RWPE2 (cell line): ENCODE measurements at places on chromosomes 2 and 18.

GRCh38 chr2:85804583-85804982 is 50.8 kb downstream of the ATOH8 start:
- DNase-seq, result no peak

- no peak for DNase-seq
Measured at GRCh38 chr2:230713331-230714135, 891 bp downstream of the CAB39 start.

DNA sequence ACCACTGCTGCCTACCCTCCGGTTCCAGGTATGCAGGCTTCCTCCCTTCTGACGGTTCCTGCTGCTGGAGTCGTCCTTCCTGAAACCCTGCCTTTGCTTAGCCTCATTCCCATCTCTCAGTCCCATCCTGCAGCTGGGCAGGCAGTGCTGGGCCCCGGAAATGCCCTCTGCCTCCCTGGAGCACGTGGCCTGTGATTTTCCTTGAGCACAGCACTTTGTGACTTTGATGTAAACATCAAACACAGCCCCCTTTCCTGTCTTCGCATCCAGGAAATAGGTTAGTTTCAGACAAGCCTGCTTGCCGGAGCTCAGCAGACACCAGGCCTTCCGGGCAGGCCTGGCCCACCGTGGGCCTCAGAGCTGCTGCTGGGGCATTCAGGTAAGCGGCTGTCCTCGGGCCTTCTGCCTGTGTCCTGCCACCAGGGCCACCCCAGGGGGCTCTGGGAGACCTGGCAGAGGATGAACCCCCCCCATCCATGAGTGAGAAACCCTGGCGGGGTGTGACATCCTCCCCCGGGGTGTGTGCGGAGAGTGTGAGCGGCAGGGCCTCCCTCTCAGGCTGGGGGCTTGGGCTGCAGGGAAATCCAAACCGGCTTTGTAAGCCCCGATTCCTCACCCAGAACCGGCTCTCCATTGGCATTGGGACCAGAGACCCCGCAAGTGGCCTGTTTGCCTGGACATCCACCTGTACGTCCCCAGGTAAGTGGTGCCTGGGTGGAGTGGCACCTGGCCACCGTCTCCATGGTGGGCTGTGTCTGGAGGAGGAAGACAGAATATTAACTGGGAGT is at the start of gene ZAP70:
TSS of gene ZAP70 (plus strand) at position 281 of the 788 bp plus-strand sequence. CDS start 10,461 bp downstream, outside the sequence.
- no peak for DNase-seq

- no peak for DNase-seq
Measured at GRCh38 chr2:111071600-111072171, 49.0 kb upstream of the BCL2L11 start.

DNA sequence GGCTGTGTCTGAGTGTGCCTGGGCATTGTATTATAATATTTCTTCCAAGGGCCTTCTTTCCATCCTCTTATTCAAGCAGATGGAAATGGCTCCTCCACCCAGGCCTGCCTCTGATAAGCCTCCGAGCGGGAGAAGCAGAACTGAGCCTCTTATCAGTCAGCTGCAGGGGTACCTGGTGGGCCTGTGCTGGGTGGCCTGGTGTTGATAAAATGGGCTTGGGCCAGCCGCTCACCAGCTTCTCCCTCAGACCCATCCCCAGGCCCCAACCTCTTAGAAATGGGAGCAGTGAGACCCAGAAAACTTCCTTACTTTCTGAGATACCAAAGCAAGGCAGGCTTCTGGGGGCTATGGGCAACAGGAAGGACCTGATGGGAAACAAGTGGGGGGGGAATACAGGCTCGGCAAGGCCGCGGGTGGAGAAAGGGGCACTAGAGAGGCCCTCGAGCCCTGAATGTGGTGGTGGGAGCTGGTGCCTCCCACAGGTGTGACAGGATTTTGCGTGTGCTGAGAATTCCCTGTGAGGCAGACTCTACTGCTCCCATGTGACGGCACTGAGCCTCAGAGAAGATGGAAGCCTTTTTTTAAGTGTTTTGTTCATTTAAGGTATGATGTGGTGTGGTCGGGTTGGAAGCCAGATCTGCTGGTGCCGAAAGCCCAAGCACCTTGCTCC is 18.3 kb downstream of the GYPC start:
- no peak for DNase-seq

GRCh38 chr2:44686561-44686960 is 254.9 kb upstream of the SIX3 start:
- DNase-seq, result no peak

- DNase-seq, result no peak
Measured at GRCh38 chr18:45553723-45554388, 61.4 kb upstream of the SLC14A2 start.

GRCh38 chr2:138898855-138899254 is 118.7 kb upstream of the NXPH2 start:
- DNase-seq, result no peak

DNA sequence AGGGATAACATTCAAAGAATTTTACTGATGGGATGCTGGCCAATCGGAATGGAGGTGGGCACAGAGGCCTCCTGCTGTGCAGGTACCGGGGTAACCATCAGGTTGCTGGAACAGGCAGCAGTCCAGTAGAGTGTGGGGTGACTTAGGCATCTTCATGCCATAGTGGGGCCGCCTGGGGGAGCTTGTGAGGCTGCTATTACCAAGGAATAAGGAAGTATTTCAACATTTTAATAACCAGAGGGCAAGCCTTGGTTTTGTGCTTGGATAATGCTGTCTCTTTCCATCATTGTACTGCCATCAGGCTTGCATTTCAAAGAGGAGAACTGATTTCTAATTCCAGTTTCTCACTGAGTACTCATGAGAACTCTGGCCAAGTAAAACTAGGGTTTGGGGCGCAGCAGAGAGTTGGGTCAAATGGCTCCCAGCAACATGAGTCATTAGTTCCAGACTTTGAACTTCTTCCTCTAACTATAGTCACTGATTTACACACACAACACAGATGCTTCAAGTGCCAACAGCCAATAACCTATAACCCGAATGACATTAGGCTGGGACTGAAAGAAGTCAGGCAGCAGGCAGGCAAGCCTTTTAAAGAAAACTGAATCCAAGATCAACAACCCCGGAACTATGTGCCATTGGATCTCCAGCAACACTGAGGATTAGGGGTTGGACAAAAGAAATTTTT is 56.1 kb upstream of the FHL2 start:
- peak; percentile 74 for DNase-seq

- DNase-seq, result no peak
Measured at GRCh38 chr2:142223309-142223708, 92.5 kb upstream of the LRP1B start.

GRCh38 chr18:76805221-76805620 is 17.1 kb upstream of the ZNF236 start:
- no peak for DNase-seq

- DNase-seq, result no peak
Measured at GRCh38 chr18:64851726-64852125, 702.8 kb upstream of the LINC00305 start.

DNA sequence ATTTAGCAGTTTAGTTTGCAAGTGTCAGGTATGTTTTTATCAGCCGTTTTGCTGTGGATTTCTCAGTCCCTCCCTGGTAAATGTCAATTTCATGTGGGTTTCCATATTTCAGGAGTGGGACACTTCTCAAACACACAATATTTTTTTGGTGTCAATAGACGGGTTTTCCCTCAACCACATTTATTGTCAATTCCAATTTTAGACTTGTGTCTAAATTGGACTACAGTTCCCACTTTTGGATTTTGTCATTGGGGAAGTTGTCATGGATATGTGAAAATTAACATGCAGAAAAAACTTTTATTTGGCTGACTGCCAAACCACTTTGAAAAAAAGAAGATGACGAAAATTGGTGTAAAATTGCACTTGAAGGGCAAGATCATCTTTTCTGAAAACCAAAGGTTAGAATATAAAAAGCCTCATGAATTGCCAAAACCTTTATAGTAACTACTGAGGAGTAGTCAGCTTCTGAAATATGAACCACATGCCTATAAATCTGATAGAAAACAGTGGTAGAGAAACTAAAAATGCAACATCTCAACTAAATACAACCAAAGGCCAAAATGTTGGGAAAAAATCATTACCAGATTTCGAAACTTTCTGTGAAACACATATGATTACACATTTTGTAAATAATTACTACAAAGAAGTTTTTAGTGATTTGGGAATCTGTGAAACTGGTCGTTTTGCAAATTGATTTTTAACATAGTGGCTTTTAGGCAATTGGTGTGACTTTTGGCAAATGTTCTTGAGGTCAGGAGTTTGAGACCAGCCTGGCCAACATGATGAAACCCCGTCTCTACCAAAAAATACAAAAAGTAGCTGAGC is 106.4 kb downstream of the BCL2L11 start:
- DNase-seq, result no peak

DNA sequence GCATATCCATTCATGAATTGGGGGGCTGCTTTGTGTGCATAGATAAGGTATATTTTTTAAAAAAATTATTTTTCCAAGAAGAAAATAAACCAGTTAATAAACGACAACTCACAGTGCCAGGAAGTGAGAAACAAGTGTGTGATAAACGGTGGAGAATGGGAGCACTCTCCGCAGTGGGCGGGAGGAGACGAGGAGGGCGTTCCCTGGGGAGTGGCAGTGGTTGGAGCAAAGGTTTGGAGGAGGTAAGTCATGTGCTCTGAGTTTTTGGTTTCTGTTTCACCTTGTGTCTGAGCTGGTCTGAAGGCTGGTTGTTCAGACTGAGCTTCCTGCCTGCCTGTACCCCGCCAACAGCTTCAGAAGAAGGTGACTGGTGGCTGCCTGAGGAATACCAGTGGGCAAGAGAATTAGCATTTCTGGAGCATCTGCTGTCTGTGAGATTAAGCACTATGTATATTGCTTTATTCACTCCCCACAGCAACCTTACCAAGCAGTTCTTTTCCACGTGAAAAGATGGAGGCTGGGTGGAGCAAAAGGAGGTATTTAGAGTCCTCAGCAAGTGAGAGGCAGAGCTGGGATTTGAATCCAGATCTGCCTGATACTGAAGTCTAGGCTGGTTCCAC is 27.0 kb upstream of the CASP8 start:
- DNase-seq, result peak; percentile 80

DNA sequence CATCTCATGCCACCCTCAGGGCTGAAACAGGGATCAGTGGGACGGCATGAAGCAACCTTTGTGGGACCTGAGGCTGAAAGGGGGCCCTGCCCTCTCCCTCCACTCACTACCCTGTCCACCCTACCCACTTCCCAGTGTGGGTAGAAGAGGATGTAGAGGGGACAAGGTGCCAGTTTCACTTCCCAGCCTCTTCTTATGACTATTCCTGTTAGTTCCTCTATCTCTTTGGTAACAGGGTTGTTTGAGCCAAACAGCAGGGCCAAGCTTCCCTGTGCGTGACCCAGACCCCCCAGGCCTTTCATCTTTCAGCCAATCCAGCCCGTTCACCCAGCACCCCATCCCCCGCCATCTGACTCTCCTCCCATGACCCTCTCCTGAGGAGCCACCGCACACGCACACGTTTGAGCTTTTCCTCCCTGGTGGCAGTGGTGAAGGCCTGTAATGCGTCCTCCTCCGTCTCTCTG is 82.3 kb downstream of the STPG4 start:
- DNase-seq, result no peak

DNA sequence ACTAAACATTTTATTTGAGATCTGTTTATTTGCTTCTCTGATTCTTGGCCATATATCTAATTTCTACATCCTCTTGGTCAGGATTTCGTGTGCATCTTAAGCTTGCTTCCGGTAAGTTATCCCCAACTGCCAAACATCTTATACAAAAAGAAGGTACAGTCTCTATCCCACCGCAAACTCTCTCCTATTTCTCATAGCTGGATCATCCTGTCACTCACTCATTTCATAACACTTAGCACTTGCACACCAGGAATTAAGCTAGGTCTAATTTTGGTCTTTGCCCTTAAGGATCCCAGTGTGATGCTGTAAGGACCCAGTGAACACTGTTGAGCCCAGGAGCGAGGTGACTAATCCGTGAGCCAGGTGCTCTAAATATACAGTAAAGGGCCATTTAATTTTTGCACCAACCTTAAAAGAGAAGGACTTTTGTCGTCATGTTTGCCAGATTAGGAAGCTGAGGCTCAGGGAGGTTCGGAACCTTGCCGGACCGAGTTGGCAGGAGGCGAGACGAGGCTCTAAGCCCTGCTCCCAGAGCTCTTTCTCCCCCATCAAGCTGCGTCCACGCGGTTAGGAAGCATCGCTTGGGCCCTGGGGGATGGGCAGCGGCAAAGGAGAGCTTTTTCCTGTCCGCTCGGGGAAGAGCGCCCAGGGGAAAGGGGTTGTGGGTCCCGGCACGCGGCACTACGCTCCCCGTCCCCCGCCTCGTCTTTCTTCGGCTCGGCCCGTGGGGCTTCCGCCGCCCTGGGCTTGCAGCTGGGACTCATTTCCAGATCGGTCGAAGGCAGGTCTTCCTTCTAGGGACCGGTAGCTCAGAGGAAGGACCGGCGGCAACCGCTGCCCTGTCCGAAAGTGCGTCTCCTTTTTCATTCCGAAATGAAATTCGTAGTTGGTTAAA is 4.1 kb upstream of the ITPRIPL1 start:
- DNase-seq, result no peak

DNA sequence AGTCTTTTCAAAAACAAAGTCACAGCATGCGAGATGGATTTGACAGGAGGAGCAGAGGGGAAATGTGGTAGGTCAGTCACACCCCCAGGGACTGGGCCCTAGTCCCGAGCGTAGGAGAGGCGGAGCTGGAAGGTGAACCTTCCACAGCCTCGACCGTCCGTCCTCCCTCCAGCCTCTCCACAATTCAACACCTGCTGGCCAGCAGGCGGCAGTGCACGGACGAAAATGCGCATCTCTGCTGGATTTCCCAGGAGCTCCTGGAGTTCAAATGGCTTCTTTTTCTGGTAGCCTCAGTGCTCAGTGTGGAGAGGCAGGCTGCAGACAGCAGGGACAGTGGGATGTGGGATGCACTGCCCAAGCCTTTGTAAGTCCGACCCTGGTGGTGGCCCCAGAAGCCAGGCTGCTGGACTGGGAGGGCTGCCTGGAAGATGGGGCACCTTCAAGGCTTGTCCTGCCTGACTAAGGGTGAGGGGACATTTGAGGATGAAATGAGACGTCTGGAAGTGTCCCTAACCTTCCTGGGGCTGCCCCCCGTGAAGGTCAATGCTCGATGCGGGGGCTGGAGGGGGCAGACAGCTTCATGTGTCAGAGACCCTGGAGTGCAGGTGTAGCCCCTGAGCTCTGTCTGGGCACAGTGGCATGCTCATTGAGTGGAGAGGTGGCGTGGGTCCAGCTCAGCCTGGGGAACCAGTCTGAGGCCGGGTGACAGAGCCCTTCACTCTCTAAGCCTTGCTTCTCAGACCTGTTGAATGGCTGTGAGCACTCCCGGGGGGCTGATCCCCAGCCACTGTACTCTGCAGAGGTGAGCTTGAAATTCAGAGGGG is 189.5 kb downstream of the TFCP2L1 start:
- no peak for DNase-seq

- DNase-seq, result no peak
Measured at GRCh38 chr2:102032368-102033030, 40.7 kb downstream of the IL1R2 start.

- no peak for DNase-seq
Measured at GRCh38 chr2:201797175-201797840, 9.0 kb upstream of the CDK15 start.

DNA sequence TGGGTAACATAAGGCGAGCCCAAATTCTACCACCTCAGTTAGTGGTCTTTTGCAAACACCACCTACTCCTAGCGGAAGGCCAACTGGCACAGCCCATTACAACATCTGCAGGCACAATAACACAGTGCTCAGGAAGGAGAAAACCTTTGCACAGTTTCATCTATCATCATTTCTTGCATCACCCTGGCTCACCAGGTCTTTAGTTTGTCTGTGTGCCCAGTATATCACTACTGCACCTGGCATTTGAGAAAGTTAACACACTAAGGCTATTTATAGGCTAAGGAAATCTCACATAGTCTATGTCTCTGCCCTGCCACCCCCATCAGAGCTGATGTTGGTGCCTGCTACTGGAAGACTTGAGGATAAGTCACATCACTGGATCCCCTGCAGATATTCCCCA is 484.0 kb downstream of the SATB2 start:
- DNase-seq, result no peak
